Left cardiac atrium (tissue), 4 donors: ENCODE measurements at places on chromosomes 6 and 20. TPM values are rescaled to one million over a fixed set of nuclear protein-coding genes. Genes with fewer than 3 reads are reported as not detected.

GPR6 gene
- total RNA-seq, result not detected

DNA sequence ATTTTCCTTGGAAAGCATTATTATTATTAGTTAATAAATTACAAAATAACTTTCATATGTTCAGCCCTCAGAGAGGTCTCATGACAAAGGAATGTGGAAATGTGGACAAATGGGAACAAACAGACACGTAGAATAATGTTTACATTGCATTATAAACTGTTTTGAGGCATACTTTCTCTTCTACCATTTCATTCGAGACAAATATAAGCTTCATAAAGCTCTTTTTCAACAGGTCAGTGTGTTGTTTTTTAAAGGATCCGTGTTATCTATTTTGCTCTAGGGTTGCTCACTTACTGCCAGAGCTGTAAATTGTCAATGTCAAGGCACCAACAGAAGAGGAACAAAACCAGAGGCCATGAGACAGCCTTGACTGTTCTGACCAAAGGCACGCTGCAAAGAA, 256.8 kb downstream of the PHACTR1 start:
- no peak for DNase-seq

DNA sequence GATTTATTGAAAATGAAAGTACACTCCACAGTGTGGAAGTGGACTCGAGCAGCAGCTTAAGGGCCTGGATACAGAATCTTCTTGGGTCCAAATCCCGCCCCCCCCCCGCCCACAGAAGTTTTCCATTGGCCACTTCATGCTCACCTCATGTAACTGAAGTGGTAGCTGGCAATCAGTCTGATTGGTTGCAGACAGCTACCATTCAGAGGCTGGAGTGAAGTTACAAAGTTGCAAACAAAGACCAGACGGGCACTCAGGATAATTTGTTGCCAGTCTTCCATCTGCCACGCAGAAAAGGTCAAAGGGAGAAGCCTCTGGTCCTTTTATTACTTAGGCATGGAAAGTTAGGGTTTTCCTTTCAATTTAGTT, 25.8 kb upstream of the FABP7 start:
- no peak for DNase-seq

ECT2L gene
- total RNA-seq, result 2.8 TPM

ACSS1 gene
- 27.9 TPM for total RNA-seq
